Pancreas (tissue), 10 donors: ENCODE measurements at places on chromosomes 13 and 19. TPM values are rescaled to one million over a fixed set of nuclear protein-coding genes. Genes with fewer than 3 reads are reported as not detected.

Gene ZNF571
- 2.8 TPM for polyA plus RNA-seq

Gene CYP4F8
- polyA plus RNA-seq = not detected

Gene HCN2
- polyA plus RNA-seq = 0.82 TPM

Gene ANGPTL4
- 169 TPM for polyA plus RNA-seq

Gene PRTN3
- 0.14 TPM for polyA plus RNA-seq

Gene C1QTNF9
- polyA plus RNA-seq = 0.38 TPM

Gene SHANK1
- polyA plus RNA-seq = 0.12 TPM

Gene SHISA7
- 0.33 TPM for polyA plus RNA-seq

Gene PRX
- 3.2 TPM for polyA plus RNA-seq

Gene ZNF440
- polyA plus RNA-seq = 5.1 TPM

GRCh38 chr19:51807111-51807701 is 12.2 kb downstream of the FPR3 start:
- H3K27ac ChIP-seq = no peak overlapping the region
- H3K4me3 ChIP-seq = no peak overlapping the region
- no peaks in the 10 kb centered on the region for H3K4me1 ChIP-seq
- H3K27me3 ChIP-seq = no peaks in the 10 kb centered on the region
- DNase-seq = no peak
- H3K36me3 ChIP-seq = no peaks in the 10 kb centered on the region

GRCh38 chr13:97079726-97080125 is 85.5 kb upstream of the OXGR1 start:
- H3K4me3 ChIP-seq = no peak overlapping the region
- DNase-seq = no peak
- no peak overlapping the region for H3K27ac ChIP-seq
- no peaks in the 10 kb centered on the region for H3K36me3 ChIP-seq
- H3K27me3 ChIP-seq = no peaks in the 10 kb centered on the region

DNA sequence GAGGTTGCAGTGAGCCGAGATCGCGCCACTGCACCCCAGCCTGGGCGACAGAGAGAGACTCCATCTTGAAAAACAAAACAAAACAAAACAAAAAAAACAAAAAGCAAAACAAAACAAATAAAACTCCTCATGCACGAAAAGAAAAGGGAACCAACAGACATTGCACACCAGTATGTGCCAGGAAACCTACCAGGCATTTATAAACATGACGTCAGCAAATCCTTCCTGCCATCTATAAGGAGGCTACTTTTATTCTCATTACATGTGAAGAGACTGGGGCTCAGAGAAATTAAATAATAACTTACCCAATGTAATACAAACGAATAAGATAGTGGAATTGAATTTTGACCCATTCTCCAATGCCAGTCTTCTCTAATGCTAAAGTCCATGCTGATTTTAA is 197.2 kb downstream of the NUFIP1 start:
- no peaks in the 10 kb centered on the region for H3K36me3 ChIP-seq
- no peak overlapping the region for H3K4me3 ChIP-seq
- no peak for DNase-seq

DNA sequence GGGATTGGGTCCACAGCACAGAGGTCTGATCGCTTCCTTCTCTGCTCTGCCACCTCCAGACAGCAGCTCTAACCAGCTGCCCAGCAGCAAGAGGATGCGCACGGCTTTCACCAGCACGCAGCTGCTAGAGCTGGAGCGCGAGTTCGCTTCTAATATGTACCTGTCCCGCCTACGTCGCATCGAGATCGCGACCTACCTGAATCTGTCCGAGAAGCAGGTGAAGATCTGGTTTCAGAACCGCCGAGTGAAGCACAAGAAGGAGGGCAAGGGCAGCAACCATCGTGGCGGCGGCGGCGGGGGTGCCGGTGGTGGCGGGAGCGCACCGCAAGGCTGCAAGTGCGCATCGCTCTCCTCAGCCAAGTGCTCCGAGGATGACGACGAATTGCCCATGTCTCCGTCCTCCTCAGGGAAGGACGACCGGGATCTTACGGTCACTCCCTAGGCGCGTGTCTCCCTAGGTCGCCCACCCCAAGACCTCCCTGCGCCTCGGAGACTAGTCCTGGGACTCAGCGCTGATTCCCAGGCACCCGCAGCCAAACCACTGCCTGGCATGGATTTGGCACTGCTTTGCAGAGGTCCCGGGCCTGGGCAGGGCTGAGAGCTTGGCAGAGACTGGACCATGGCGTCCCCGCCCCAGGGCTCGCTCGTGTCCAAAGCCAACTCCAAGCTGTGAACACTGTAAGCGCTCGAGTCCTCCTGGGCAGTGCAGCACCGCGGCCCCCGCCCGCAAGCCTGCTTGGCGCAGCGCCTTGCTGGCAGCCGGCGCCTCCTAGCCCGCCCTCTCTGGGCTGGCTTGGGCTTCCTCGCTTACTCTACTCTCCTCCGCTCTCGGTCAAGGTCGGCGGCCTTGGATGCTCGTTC is 1.5 kb downstream of the GSX1 start:
- H3K27me3 ChIP-seq = peaks cover 44% of the 10 kb centered on the region
- no peak overlapping the region for H3K4me3 ChIP-seq
- peaks cover 6% of the 10 kb centered on the region for H3K4me1 ChIP-seq
- no peak for DNase-seq
- no peak overlapping the region for H3K27ac ChIP-seq
- no peaks in the 10 kb centered on the region for H3K36me3 ChIP-seq

DNA sequence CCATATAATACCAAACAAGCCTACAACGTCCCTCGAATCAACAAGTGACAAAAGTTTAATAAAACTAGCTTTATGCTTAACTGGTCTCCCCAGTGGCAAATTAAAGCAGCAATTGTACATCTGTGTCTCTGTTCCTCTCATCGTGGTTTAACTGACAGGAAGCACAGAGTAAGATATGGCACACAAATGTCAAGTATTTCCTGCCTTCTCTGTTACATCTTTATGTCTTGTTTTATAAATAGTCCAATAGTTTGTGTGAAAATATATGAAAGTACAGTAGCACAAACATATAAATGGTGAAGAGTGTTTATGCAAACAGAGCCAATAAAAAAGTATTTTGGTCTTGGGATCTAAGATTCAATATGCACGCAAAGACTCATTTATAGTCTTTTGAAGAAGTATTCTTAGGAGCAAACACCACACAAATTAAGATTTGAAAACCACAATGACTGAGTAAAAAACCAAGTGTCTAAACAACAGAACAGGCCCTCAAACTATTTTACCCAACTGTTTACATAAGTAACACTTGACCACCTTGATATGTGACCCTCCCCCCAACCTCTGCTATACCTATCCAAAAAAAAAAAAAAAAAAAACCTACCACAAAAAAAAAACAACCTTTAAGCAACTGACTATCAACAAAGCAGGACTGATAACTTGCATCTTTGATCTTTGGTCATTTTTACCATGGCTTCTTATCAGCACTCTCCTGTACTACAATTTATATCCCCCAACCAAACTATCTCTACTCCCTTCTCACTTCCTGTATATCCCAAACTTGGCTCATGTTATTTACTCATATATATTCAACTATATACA is 14.0 kb downstream of the ELF1 start:
- peak overlapping the region; percentile 20 for H3K27ac ChIP-seq
- no peaks in the 10 kb centered on the region for H3K36me3 ChIP-seq
- peaks cover 83% of the 10 kb centered on the region for H3K4me1 ChIP-seq
- H3K27me3 ChIP-seq = no peaks in the 10 kb centered on the region
- no peak for DNase-seq

DNA sequence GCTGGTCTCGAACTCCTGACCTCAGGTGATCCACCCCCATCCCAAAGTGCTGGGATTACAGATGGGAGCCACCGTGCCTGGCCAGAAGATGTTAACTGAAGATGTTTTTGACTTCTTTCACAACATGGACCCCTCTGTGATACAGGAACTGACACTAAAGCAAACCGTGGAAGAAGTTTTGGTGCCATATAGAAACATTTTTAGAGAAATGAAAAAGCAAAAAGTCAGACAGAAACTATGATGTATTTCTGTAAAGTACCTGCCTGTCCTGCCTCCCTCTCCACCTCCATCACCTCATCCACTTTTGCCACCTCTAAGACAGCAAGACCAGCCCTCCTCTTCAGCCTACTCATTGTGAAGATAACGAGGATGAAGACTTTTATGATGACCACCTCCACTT is 11.3 kb downstream of the FBXO27 start:
- H3K4me3 ChIP-seq = no peak overlapping the region
- H3K4me1 ChIP-seq = no peaks in the 10 kb centered on the region
- H3K27me3 ChIP-seq = no peaks in the 10 kb centered on the region
- no peak overlapping the region for H3K27ac ChIP-seq

DNA sequence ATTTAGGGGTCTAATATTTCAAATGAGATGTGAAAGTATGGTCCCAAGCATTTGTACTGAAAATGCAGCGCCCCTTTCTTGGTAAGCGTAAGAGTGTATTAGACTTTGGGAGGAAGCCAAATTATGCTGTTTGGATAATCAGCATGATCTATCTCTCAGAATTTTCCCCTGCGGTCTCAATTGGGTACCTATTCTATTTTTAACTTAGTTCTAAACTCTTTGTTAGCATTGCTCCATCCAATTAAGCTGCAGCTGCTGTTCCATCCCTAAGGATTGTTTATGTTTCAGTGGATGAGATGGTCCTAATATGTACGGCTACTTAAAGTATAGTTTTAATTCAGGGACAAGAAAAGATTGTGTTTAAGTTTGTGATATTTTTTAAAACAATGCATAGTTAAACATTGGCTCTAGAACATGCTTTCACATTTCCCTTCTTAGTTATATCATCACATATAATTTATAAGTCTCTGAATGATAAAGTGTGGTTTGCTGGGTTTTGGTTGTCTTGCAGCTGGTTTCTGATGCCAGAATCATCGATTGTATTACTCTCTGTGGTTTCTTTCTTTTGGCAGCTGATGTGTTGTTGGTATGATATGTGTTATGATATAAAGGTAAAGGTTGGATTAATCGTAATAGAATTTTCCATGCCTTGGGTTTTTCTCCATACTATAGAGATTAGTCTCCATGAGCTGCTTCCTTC is 15.0 kb downstream of the POLR1D start:
- H3K4me3 ChIP-seq = no peak overlapping the region
- no peaks in the 10 kb centered on the region for H3K36me3 ChIP-seq
- no peak for DNase-seq
- H3K4me1 ChIP-seq = peaks cover 11% of the 10 kb centered on the region

DNA sequence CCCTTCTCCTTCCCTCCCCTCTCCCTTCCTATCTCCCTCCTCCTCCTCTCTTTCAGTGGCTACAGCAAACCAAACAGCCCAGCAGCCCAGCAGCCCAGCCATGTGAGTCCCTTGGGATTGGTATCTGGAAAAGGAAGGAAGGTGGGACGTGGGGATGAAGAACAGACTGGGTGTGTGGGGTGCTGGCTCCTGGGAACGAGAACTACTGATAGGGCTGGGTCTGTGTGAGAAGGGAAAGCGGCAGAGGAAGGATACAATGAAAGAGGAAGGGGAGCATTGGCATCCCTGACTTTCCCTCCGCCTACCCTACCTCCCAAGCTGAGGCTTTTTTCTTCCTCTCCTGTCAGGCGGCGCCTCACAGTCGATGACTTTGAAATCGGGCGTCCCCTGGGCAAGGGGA is 863 bp downstream of the AURKC start:
- no peak overlapping the region for H3K4me3 ChIP-seq
- no peaks in the 10 kb centered on the region for H3K4me1 ChIP-seq
- H3K27ac ChIP-seq = no peak overlapping the region

DNA sequence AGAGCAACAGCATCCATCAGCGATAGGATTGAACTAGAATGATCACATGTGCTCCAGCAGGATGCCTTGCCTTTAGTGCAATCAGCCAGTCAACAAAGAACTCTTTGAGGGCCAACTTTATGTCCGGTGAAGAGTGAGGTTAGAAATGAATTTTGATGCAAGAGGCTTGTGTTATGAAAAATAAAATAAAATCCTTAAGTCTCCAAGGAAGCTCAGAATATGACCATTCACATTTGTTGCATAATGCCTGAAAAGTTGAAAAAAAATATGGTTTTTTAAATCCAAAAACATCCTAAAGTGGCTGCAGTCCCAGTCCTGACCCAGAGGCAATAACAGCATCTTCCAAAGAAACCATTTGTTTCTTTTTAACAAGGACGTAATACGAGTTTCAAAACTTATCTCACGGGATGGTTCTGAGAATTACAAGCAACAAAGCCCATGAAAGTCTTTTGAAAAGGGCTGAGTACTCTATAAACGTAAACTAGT is 61.3 kb downstream of the DCLK1 start:
- H3K36me3 ChIP-seq = no peaks in the 10 kb centered on the region
- no peaks in the 10 kb centered on the region for H3K27me3 ChIP-seq
- H3K27ac ChIP-seq = no peak overlapping the region
- no peaks in the 10 kb centered on the region for H3K4me1 ChIP-seq
- no peak for DNase-seq
- no peak overlapping the region for H3K4me3 ChIP-seq

DNA sequence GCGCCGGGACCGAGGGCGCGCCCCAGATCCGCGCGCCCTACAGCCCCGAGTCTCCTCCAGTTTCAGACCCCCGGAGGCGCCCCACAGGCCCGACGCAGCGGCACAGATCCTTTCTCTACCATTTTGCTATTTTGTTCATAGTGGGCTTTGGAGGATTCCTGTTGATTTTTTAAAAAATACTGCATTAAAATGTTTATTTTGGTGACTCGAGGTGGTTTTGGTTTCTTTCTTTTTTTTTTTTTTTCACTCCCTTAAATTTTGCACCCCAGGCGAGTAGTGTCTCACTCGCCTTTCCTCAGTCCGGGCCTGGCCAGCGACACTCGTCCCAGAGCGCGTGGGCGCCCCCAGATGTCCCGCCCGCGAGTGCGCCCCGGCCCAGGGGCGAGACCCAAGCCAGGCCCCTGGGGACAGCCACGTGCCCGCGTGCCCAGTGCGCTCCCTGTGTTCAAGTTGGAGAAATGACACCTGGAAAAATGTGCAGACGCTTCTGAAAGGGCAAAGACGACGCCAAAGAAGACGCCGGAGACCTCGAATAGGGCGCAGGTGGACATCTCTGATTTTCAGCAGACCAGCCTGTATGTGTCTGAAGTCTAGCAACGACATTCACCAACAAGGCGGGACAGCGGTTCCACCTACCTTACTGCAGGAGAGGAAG is 471 bp upstream of the INSR start:
- H3K4me1 ChIP-seq = peaks cover 4% of the 10 kb centered on the region
- DNase-seq = peak; percentile 87
- no peaks in the 10 kb centered on the region for H3K36me3 ChIP-seq
- H3K27me3 ChIP-seq = no peaks in the 10 kb centered on the region
- peak overlapping the region; percentile 99 for H3K4me3 ChIP-seq

DNA sequence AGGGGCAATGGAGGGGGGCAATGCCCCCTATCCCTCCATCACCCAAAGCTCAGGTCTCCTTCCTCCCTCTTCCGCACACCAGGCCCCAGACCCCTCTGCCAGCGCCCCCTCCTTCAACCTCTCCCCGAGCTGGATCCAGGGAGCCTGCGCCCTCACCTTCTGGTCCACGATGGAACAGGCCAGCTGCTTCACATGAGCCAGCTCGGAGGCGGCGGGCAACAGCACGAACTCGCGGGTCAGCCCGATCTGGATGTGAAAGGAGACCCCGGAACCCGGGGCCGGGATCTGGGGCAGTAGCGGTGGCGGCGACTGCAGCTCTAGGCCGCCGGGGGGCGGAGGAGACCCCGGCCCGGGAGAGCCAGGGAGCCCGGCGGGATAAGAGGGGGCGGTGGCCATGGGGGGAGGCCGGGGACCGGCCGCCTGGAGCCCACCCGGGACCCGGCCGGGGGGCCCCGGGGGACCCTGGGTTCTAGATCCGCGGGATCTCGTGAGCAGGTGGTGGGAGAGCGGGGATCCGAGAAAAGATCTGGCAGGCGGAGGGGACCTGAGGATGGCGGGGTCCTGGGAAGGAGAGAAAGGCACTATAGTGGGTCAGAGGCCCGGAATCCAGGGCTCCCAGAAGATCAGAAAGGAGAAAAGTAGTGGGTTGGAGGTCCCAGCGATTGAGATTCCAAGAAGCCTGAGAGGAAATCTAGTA is 791 bp downstream of the PRKD2 start:
- peak; percentile 56 for DNase-seq
- peaks cover 7% of the 10 kb centered on the region for H3K36me3 ChIP-seq
- H3K27ac ChIP-seq = peak overlapping the region; percentile 57
- H3K27me3 ChIP-seq = no peaks in the 10 kb centered on the region
